IMR-90 (cell line): ENCODE measurements at places on chromosomes 2 and 18. TPM values are rescaled to one million over a fixed set of nuclear protein-coding genes. Genes with fewer than 3 reads are reported as not detected.

The LIMS3 gene
- total RNA-seq = 4.4 and 12.7 TPM in 2 replicates

The TNFAIP6 gene
- total RNA-seq = 2.2 and 2.9 TPM in 2 replicates

The B4GALT6 gene
- total RNA-seq = 0.83 and 3.9 TPM in 2 replicates

The PRKAG3 gene
- not detected in 2 replicates for total RNA-seq

The FSHR gene
- not detected in 2 replicates for total RNA-seq

The GLI2 gene
- 3.8 and 4.7 TPM in 2 replicates for total RNA-seq

The DNER gene
- total RNA-seq = under 0.01 TPM in 2 replicates

The ALPI gene
- not detected in 2 replicates for total RNA-seq

The CNDP1 gene
- not detected in 2 replicates for total RNA-seq

The AKAIN1 gene
- total RNA-seq = not detected in 2 replicates

The MCFD2 gene
- 177 and 219 TPM in 2 replicates for total RNA-seq

The NMUR1 gene
- not detected in 2 replicates for total RNA-seq

The OST4 gene
- 196 and 386 TPM in 2 replicates for total RNA-seq

The RTP5 gene
- total RNA-seq = not detected in 2 replicates

The FNDC4 gene
- 7.3 and 7.5 TPM in 2 replicates for total RNA-seq

The PROKR1 gene
- not detected in 2 replicates for total RNA-seq

The SERPINB4 gene
- not detected in 2 replicates for total RNA-seq

The TMEM247 gene
- not detected in 2 replicates for total RNA-seq

The ABCG8 gene
- total RNA-seq = not detected in 2 replicates

The ANKRD30B gene
- not detected in 2 replicates for total RNA-seq

The EMILIN1 gene
- 26.5 and 27.8 TPM in 2 replicates for total RNA-seq

The MRPL19 gene
- 28.5 and 48.0 TPM in 2 replicates for total RNA-seq

The UGT1A5 gene
- not detected in 2 replicates for total RNA-seq

The LINC00305 gene
- total RNA-seq = not detected in 2 replicates

The CIDEA gene
- total RNA-seq = not detected in 2 replicates

The TMEM37 gene
- total RNA-seq = under 0.01 TPM in 1 of 2 replicates, not detected in the other

The UGT1A4 gene
- not detected in 2 replicates for total RNA-seq

The TIGD1 gene
- 2.7 and 2.8 TPM in 2 replicates for total RNA-seq

The DSG1 gene
- not detected in 2 replicates for total RNA-seq

The ASXL3 gene
- total RNA-seq = under 0.01 and 0.54 TPM in 2 replicates

The GALM gene
- total RNA-seq = 16.4 and 24.2 TPM in 2 replicates

The GKN2 gene
- total RNA-seq = not detected in 2 replicates

The GPBAR1 gene
- total RNA-seq = under 0.01 TPM in 1 of 2 replicates, not detected in the other

The TMEM237 gene
- 46.9 and 58.8 TPM in 2 replicates for total RNA-seq

The HOXD9 gene
- not detected in 2 replicates for total RNA-seq

The SNORC gene
- under 0.01 and 0.28 TPM in 2 replicates for total RNA-seq

The CHRND gene
- not detected in 2 replicates for total RNA-seq

The SGPP2 gene
- not detected in 2 replicates for total RNA-seq

The MDH1B gene
- total RNA-seq = 0.54 and 0.56 TPM in 2 replicates

The TUBB8B gene
- not detected in 2 replicates for total RNA-seq

The NETO1 gene
- 0.28 and 0.36 TPM in 2 replicates for total RNA-seq

The SLC38A11 gene
- total RNA-seq = under 0.01 and 0.18 TPM in 2 replicates

The POTEC gene
- not detected in 2 replicates for total RNA-seq

The CRYGC gene
- not detected in 2 replicates for total RNA-seq
